KBM-7 (cell line): ENCODE measurements at places on chromosomes 4 and X.

- DNase-seq: no peak
Observed at GRCh38 chr4:101850698-101851097, 60.2 kb downstream of the BANK1 start.

DNA sequence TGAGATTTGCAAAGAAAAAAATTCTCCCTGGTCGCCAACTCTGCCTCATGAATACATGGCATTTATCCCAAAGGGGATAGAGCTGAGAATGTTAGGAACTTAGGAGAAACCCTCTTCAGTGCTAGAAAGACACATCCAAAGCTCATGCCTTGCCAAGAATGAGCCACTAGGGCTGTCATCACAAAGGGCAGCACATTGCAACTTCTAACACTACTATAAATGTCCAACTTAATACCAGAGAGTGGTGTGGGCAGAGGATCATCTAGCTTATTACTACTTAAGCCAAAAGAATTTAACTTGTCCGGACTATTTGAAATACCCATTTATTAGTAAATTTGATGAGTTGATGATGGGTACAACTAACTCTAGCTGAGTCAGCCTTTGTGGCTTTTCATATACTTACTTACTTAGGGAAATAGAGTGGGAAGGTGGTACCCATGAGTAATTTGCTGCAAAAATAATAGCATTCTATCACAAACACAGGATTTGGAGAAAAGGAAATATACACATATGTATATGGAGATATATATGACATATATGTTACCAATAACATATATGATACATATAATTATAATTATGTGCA, 66.3 kb upstream of the GAB1 start:
- DNase-seq: no peak

DNA sequence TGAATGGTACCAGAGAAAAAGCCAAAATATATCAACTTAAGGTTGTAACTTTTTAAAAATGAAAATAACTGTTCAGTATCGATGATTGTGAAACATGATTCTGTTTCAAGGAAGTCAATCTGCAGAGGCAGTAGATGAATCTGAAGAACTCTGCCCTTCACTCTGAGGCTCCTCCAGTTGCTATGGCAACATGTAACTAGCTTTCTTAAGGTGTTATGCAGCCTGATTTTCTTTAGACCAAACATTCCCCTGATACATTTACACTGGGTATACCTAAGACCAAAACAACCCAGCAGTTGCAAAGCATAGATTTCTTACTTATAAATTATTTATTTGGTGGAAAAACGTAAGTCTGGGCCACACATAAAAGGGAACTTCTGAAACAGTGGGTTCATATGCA, 133.6 kb upstream of the RASGEF1B start:
- DNase-seq: no peak

DNA sequence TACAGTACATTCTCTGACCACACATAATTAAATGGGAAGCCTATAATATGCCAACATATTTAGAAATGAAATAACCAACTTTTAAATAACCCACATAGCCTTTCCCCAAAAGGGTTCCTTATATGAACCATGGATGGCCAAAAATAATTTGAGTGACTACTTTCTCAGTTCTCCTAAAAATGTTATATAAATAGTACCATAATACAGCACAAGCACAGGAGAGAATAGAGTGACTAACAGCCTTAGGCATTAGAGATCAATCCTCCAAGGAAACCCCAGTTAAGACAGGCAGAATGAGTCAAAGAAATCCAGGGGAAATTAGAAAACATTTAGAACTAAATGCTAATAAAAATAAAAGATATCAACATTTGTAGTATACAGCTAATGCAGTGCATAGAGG, 50.2 kb downstream of the ANKRD17 start:
- no peak for DNase-seq

DNA sequence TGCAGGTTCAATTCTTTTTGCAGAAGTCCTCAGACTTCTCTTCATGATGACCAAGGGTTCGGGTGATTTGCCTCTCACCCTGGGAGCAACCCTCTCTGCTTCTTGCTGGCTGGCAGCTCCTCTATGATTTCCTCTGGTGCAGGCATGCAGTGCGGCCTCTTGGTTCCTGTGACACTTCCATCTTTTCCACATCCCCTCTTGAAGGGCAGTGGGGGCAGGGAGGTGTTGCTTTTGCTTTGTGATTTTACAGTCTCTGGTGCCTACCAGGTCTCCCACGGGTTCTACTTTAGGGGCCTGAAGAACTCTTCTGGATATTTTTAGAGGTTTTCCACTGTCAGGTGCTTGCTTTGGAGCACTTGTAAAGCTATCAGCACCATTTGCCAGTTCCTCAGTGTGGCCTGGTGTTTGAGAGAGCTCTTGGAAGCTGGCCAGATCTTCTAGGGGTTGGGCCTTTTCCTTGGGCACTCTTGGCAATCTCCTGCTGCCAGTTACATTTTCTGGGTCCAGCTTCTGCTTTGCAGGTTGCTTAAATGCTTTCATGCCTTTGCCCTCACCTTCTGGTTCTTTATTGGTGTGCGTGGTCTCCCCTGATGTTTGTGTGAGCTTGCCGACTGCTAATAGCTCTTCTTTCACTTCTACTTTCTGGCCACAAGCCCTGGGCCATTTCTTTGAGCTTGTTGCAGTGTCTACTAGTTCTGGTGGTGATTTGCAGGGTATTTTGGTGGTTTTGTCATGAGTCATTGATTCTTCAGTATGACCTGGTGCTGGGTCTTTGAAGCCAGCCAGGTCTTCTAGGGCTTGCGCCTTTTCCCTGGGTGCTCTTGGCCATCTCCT, 11.5 kb upstream of the CHST7 start:
- peak; percentile 67 for DNase-seq

DNA sequence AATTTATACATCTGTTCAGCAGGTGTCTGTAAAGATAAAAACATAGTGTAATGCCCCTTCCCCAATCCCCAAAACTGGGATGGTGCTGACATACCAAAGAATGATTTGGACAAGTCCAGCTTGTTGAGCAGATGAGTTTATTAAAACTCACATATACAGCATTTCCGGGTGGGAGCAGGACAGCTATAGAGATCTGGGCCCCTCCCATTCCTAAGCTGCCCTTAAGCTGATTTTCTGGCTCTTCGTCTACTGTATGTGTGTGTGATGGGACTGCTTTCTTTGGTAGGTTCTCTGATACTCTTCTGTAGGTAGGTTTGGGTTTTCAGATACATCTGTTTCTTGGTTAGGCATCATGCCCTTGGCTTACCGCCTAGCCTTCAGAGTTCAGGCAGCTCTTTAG, 703.7 kb upstream of the PCDH10 start:
- DNase-seq: no peak

DNA sequence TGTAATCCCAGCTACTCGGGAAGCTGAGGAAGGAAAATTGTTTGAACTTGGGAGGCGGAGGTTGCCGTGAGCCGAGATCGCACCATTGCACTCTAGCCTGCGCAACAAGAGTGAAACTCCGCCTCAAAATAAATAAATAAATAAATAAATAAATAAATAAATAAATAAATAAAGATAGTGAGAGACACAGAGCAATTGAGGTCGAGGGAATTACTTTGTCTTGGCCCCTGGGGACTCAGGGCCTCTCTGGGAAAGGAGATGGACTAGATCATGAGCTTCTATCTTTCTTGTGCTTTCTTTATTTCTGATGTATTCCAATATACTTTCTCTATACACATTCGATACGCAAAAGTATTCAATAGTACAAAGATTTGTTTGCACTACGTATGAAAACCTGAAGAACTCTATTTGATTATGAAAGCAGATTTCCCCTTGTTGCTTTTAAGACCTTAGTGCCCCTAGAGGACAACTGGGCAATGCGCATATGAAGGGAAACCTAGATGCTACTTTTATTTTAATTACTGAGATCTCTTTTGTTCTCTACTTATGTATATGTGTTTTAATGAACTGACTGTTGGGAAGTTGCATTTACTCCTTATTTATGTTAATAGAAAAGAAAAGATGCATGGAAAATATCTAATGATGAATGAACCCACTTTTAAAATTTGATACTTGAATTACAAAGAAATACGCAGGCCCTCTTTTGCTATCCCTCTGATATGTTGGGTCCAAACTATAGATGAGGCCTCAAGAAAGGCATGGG, 12.8 kb upstream of the ELOVL6 start:
- peak; percentile 37 for DNase-seq

GRCh38 chr4:137934911-137935310, 307.2 kb downstream of the SLC7A11 start:
- no peak for DNase-seq

GRCh38 chr4:605702-606425, 19.5 kb upstream of the PDE6B start:
- no peak for DNase-seq

GRCh38 chrX:2631743-2632532, 59.2 kb upstream of the CD99 start:
- DNase-seq: peak; percentile 63

GRCh38 chr4:66640233-66640990, 904.9 kb downstream of the CENPC start:
- DNase-seq: no peak

DNA sequence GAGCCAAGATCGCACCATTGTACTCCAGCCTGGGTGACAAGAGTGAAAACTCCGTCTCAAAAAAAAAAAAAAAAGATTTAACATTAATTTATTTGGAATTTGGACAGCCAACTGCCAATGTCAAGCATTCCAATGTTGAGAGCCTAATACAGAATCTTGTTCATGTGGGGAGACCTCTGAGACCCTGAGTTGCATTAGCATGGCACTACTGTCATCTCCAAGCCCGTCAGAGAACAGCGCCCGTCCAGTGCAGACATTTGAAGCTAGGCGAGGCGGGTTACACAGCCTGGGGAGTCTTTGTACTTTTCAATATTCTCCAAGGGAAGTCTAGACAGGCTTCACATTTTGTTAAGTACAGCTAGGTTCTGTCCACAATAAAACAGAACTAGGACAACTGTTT, 126.7 kb downstream of the CHRNA9 start:
- no peak for DNase-seq

- DNase-seq: no peak
Observed at GRCh38 chr4:123235431-123235830, 161.2 kb upstream of the SPRY1 start.

- DNase-seq: no peak
Observed at GRCh38 chr4:20337261-20337664, 85.6 kb downstream of the SLIT2 start.

GRCh38 chrX:3549411-3549911, 164.0 kb downstream of the PRKX start:
- DNase-seq: peak; percentile 5

DNA sequence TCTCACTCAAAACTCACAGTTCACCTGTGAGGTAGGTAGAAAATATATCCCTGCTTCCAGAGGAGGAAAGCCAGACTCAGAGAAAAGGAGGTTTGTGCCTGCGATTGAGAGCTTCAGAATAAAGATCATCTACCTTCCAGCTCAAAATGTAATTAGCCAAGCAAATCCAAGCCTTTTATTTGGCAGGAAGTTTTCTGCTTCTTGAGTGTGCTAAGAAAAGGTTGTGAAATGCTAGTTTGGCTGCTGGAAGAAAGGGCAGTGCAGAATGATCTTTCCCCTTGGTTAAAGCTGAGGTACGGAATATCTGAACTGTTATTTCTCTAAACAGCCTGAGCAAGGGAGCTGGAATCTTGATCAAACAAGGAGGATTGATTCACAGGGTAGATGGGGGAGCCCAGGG, 59.7 kb upstream of the VCX3B start:
- no peak for DNase-seq

- no peak for DNase-seq
Observed at GRCh38 chrX:133267621-133268020, 49.5 kb upstream of the TFDP3 start.

GRCh38 chr4:181528570-181529184, 714.5 kb upstream of the TENM3 start:
- DNase-seq: peak; percentile 53

GRCh38 chr4:52884994-52885393, 22.9 kb downstream of the RASL11B start:
- DNase-seq: no peak

DNA sequence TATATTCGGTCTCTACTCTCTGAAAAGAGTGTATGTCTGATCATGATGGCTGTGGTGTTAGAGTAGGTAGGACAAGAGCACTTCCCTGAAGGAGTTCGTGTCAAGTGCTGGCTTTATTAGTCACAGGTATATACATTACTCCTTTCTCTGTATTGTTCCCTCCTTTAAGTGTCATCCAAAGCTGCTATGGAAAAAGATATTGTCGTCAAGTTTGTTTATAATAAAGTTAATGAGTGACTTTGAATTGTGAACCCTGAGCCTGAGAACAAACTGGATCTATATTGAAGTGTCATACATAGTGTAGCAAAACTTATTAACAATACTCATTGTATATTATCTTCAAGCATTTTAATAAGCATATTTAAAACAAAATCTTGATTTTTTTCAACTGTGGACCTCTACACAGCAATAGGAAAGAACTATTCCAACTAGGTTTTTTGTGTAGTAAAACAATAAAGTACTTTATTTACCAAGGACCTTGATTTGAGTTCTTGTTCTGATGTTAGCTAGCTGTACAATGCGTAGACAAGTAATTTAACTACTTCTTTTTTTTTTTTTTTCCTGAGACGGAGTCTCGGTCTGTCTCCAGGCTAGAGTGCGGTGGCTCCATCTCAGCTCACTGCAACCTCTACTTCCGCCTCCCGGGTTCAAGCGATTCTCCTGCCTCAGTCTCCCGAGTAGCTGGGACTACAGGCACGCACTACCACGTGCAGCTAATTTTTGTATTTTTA, 177.7 kb downstream of the RAPGEF2 start:
- no peak for DNase-seq

- DNase-seq: no peak
Observed at GRCh38 chr4:87180767-87181166, 39.7 kb downstream of the KLHL8 start.

GRCh38 chr4:95869961-95870500, 30.1 kb downstream of the PDHA2 start:
- peak; percentile 3 for DNase-seq

DNA sequence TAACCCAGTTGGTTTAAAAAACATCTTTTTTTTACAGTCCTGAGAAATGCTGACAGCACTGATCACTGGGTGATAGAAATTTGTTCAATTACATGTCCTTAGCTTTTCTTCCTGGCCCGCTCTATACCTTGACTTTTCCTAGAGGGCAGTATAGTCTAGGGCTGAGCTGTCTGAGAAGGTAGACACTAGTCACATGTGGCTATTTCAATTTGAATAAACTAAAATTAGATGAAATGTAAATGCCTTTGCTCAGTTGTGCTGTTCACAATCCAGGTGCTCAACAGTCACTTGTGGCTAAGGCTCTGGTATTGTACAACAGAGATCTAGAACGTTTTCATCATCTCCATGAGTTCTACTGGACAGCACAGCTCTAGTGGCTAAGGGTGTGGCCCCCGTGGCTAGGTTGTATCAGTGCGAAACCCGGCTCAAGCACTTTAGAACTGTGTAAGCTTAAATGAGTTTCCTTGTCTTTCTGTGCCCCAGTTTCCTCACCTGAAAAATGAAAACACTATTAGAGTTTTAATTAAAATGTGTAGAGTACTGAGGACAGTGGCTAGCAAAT, 111.6 kb upstream of the WDR17 start:
- DNase-seq: peak; percentile 24

DNA sequence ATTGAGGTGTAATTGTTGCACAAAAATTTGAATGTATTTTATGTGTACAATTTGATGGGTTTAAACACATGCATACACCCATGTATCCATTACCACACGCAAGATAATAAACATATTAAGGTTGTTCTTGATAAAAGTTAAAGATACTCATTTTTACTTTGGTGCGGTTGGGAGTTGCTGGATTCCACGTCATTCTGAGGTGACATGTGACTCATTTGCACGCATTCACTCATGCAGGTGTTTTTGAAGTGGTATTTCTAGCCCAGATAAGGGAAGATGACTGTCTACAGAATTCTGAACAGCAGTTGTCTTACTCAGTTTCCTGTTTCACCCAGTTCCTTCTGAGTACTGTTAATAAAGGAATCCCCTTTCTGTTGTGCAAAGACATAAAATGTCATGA, 142.0 kb downstream of the RTL3 start:
- peak; percentile 52 for DNase-seq
